Stimulated activated CD4-positive, alpha-beta T cell treated with anti-CD3 and anti-CD28 coated beads, Interleukin-1b, Interleukin-23, amount 100 ng/mL, for 1 hour (primary cell): ENCODE measurements at places on chromosomes 2 and 18.

- no peak for DNase-seq
These were observed 239.8 kb downstream of the SETBP1 start for GRCh38 chr18:44920441-44920840.

DNA sequence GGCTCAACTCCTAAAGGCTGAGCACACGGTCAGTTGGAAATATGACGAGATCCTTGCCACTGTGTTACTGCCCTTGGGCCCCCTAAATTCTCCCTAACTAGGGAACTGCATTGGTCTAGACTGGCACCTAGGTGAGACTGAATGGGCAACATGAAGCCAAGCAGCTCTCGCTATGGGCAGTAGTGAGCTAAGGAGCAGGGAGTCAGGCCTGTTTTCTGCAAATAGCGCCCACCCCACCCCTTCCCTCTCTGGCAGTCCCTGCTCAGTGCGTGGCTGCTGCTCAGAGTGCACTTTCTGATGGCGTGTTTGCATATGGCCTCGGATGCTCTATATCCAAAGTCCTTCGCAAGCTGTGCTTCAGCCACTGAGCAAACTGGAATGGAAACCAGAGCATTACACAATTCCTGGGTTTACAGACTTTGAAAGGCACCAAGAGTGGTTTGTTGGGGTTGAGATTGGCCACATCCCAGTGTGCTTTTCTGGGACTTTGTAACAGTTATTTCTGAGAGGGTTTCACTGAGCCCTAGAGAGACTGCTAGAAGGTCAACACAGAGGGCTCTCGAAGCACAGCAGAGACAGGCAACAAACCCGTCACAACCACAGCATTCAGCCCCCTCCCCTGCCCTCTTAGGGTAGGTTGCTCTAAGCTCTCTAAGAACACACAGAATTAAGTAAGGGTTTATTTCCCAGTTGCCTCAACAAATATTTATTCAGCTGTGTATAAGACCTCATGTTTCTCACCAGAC, 419.9 kb downstream of the STK39 start:
- no peak for DNase-seq

DNA sequence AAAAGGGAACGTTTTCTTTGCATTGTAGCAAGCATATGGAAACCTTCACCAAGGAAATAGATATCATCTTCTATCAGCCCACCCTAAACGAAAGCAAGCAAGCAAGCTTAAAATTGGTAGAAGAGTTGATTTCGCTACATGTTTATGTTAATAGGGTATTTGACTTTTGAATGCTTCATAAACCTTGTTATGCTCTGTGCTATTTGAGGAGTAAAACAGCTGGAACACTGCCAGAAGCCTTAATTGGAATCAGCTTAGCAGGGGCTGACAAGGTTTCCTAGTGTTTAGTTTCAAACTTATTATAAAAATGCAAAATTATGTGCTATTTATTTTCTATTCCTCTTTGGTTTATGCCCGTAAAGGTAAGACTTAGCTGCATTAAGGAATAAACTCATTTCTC, 70.6 kb upstream of the LINC00305 start:
- DNase-seq: no peak

DNA sequence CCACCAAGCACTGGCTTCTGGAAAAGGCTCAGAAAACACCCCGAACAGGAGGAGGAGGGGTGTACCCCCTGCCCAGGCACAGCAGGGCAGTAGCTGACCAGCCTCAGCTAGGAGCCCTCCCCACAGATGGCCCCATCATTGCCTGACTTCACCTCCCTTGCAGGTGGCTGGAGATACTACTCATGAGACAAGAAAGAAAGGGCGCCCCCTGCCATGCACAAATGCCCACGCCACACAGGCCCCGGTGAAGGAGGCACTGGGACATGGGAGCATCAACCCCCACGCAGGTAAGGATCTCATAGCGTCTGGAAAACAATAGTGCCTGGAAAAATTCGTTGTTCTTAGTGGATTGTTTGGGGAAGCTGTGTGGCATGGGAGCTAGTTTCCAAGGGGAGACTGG, 240.6 kb downstream of the TFCP2L1 start:
- no peak for DNase-seq

DNA sequence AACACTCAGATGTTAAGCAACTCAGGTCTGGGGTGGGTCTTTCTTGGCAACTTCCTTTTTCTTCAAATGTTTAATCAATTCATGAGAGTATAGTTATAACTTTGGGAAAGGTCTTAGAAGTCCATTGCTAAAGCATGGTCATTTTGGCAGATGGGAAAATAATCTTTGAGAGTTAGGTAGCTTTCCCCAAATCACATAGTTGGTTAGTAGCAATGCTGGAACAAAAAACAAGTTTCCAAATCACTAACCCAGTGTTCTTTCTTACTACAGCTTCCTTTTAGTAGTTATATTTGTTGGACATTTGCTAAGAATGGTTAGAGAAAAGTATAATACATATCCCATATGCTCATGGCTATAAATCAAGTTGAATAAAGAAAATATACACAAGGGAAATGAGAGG, 185.2 kb upstream of the SLC14A2 start:
- no peak for DNase-seq

DNA sequence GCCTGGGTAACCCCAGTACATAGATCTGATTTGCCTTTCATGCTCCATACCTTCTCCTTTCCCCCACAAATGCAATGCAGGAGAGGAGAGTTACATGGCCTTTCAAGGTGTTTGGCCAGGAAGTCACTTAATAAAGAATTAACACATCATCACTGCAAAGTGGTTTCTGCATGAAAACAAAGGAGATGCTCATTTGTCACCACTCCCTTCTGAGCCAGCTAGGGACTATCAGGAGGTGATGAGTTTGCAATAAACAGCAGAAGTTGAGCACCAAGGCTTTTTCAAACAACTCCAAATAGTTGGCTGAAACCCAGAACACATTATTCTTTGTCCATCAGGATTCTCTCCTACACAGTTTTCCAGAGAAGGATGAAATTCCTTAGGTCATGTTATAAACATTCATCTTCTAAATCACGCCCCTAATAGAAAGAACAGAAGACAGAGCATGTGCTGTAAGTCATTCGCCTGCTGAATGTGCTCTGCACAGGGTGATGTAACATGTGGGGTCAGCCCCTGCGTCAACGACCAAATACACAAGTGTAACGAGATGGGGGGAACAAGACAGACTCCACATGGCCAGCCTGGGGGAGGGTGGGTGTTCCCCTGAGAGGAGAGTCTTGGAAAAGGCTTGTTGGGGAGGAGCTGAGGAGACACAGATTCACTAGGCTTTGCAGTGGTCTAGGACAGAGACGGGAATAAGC, 87.3 kb upstream of the RMDN2 start:
- no peak for DNase-seq

DNA sequence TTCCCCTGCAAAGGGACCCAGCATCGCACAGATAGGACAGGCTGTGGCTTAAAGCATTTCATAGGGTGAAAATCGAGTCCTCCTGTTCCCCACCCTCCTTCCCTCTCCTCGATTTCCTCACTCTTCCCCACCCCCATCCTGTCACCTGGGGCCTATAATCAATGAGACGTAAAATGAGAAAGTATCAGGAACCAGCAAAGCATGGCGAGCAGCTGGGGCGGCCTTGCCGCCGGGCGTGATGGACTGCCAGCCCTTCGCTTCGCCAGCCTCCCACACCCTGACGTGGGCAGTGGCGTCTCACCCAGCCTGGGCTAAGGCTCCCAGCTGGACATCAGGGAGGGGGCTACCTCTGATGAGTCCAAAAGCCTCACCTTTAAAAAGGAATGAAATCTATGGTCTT, 11.1 kb downstream of the SLC30A3 start:
- DNase-seq: no peak

- no peak for DNase-seq
These were observed 2.5 kb downstream of the CYP1B1 start for GRCh38 chr2:38073211-38074057.

GRCh38 chr2:11969774-11970173, 223.3 kb downstream of the LPIN1 start:
- DNase-seq: no peak

- DNase-seq: no peak
These were observed 257.2 kb downstream of the CYRIA start for GRCh38 chr2:16408331-16409005.

- DNase-seq: no peak
These were observed 92.6 kb downstream of the ACTR2 start for GRCh38 chr2:65320042-65320725.
